ENCODE measurements at places on chromosomes 11 and 22.

- no peak for DNase-seq
Observed at GRCh38 chr11:30451626-30452025, 128.7 kb downstream of the ARL14EP start.

- DNase-seq = no peak
Observed at GRCh38 chr11:94519478-94520084, 7.3 kb downstream of the C11orf97 start.

GRCh38 chr11:26950260-26950719 lies 43.6 kb upstream of the FIBIN start:
- DNase-seq = no peak

DNA sequence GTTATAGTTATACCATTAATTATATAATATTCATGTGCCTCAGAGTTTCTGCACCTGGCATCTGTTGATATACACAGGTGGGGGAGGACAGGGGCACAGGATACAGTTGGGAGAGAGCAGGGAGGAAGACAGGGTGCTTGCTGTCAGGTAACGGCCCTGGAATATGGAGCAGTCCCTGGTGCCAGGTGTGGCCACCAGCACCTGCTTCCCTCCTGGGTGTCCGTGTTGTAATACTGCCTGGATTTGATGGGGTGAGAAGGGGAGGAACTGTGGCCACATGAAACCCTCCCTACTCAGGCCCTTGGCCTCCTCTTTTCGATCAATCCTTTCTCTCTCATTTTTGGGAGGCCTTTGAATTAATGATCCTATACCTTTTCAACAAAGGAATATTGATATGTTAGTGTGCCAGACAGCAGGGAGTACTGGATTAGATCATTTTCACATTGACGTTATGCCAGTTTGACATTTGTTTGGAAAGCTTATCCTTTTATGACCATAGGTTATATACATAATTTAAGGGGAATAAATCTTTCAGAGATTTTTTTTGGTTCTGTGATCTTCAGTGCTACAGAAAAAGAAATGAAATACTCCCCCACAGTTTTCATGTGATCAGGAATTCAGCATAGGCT lies 88.6 kb downstream of the TEAD1 start:
- DNase-seq = no peak

DNA sequence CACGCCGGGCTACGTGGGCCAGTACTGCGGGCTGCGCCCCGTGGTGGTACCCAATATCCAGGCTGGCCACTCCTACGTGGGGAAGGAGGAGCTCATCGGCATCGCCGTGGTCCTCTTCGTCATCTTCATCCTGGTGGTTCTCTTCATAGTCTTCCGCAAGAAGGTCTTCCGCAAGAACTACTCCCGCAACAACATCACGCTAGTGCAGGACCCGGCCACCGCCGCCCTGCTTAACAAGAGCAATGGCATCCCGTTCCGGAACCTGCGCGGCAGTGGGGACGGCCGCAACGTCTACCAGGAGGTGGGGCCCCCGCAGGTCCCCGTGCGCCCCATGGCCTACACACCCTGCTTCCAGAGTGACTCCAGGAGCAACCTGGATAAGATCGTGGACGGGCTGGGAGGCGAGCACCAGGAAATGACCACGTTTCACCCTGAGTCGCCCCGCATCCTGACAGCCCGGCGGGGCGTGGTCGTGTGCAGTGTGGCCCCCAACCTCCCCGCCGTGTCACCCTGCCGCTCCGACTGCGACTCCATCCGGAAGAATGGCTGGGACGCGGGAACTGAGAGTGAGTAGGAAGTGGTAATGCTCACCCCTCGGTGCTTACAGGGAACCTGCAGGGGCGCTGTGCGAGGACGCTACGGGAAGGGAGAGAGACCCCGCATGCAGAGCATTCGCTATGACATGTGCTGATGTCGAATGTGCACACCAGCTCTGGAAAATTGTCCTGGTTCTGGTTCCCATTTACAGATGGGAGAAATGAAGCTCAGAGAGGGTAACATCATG lies 86.4 kb upstream of the MTNR1B start:
- no peak for DNase-seq

- DNase-seq = no peak
Observed at GRCh38 chr11:96213500-96213899, 129.5 kb downstream of the MAML2 start.

- DNase-seq = no peak
Observed at GRCh38 chr22:24003887-24004286, 1.4 kb downstream of the GSTT4 start.

DNA sequence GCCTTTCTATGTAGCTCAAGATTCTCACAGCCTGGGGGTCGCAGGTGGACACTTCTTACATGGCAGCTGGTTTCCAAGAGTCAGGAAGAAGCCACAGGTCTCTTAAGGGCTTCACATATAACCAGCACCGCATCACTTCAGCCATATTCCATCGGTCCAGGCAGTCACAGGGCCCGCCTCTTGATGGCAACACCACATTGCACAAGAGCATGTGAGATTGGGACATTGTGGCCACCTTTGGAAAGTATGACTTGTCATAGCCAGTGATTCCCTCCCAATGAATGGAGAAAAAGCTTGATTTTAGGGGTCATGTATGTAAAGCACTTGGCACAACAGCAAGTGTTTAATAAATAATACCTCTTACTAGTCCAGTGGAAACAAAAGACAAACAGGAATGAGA lies 98.3 kb downstream of the NCAM1 start:
- DNase-seq = no peak

DNA sequence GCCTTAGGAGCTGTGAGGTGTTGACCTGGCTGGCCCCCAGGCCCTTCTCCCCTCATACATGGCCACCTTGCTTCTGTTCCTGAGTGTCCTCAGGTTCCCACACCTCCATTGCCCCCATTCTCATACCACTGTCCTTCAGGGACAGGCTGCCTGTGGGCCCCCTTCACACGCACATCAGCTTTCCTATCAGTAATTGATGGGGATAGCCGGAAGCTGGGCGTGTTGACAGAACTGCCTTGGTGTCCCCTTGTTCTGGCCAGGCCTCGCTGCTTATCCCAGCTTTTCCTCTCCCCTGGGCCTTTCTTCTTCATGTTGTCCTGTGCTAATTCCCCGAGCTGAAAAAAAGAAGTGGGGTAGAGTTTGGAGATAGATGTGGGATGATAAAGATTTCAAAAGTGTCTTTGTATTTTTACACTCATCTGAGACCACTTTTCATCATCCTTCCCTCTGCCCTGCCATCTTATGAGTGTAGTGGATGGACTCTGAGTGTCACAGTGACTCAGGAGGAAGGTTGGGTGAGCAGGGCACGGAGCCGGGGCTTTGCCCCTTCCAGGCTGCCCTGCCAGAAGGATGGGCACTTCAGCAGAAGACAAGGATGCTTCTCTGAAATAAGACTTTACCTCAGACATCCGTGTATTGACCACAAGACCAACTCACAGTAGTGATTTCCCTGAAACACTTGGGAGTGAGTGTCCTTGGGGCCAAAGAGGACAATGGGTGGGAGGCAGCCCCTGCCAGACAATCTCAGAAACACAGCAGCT lies 42.8 kb downstream of the MED15 start:
- DNase-seq = no peak

Measured in NT2/D1 (cell line).